Astrocyte (in vitro differentiated cells and primary cell): ENCODE measurements at places on chromosomes 12 and 14.
A peak's percentile ranks its signal among the peaks of the same experiment; 100 is the strongest.

GRCh38 chr12:57620936-57621496, 9.8 kb downstream of the ARHGEF25 start:
- H3K4me1 ChIP-seq = peaks cover 9% of the 10 kb centered on the region
- no peak for DNase-seq
- H3K36me3 ChIP-seq = no peaks in the 10 kb centered on the region
- H3K27me3 ChIP-seq = peaks cover 65% of the 10 kb centered on the region

GRCh38 chr14:96416292-96416691, 24.4 kb downstream of the AK7 start:
- no peaks in the 10 kb centered on the region for H3K4me1 ChIP-seq
- no peak for DNase-seq
- H3K27ac ChIP-seq = no peak overlapping the region
- H3K36me3 ChIP-seq = no peaks in the 10 kb centered on the region
- H3K27me3 ChIP-seq = peaks cover 3% of the 10 kb centered on the region

GRCh38 chr12:88142610-88142991, 494 bp downstream of the TMTC3 start:
- no peaks in the 10 kb centered on the region for H3K4me1 ChIP-seq
- H3K27me3 ChIP-seq = no peaks in the 10 kb centered on the region
- H3K4me3 ChIP-seq = peak overlapping the region; percentile 90
- DNase-seq = no peak
- H3K27ac ChIP-seq = peak overlapping the region; percentile 77

GRCh38 chr12:59594943-59595500, 807 bp upstream of the SLC16A7 start:
- H3K4me3 ChIP-seq = peak overlapping the region; percentile 81
- H3K36me3 ChIP-seq = no peaks in the 10 kb centered on the region
- DNase-seq = no peak
- H3K4me1 ChIP-seq = peaks cover 14% of the 10 kb centered on the region
- H3K27ac ChIP-seq = no peak overlapping the region

DNA sequence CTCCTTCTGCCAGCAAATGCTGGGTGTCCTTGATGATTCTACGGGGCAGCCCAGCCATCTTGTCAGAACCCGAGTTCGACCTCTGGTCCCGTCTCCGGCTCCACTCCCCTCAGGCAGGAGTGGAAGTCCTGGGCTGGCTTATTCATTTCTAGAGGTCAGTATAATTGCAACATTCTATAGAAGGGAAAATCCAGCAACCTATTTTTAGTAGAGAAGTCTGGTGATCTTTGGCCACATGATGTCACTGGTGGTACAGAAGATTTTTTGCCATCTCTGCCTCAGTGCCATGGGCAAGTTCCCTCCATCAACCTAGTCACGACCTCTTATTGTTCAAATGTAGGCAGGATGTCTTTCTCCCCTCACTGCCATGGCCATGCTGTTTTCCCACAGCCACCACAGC, 22.4 kb downstream of the OR10G2 start:
- DNase-seq = no peak
- no peaks in the 10 kb centered on the region for H3K27me3 ChIP-seq
- no peak overlapping the region for H3K27ac ChIP-seq
